ENCODE measurements at places on chromosomes 5 and 9. TPM values are rescaled to one million over a fixed set of nuclear protein-coding genes. Genes with fewer than 3 reads are reported as not detected.

GRCh38 chr5:100647461-100648230 is 112.5 kb downstream of the FAM174A start:
- peak; percentile 73 for DNase-seq

DNA sequence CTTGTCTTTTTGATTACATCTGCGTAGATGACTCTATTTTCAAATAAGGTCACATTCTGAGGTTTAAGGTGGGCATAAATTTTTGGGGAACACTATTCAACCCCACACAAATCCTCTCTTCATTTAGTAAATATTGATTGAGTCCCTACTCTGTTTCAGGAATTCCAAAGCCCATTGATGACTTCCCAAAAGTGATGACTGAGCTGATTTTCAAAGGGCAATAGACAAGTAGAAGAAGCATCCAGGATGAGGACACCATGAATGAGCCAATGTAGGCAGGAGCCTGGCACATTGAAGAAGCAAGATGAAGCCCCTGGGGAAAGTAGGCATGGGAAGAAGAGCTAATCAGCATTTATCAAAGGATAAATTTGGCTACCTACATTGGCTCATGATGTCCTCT is 35.2 kb downstream of the OR1J1 start:
- DNase-seq: no peak

- DNase-seq: no peak
Observed at GRCh38 chr5:81657386-81657785, 93.5 kb downstream of the SSBP2 start.

GRCh38 chr5:21774801-21775200 is 1078.3 kb downstream of the CDH12 start:
- DNase-seq: no peak

DNA sequence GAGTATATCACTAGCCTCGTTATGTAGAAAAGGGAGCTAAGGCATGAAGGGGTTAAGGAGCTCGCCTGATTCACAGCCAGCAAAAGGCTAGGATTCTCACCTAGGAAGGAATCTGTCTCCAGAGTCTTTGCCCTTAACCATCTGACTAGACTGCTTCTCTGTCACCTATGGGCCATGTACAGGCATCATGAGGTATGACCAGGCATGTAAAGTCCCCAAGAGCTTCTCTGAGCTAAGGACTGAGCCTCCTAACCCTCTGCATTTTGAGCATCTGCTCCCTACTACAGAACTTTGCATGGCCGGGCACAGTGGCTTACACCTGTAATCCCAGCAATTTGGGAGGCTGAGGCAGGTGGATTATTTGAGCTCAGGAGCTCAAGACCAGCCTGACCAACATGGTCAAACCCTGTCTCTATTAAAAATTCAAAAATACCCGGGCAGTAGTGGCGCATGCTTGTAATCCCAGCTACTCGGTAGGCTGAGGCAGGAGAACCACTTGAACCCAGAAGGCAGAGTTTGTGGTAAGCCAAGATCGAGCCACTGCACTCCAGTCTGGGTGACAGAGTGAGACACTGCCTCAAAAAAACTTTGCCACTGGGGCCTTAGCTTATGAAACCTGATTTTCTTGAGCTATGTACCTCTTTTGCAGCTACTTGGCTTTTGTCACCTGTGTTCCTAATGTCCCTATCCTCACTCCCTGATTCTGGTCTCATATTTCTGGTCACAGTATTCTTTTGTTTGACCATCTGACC is 33.2 kb upstream of the IL7R start:
- no peak for DNase-seq

The PAPPA gene
- 1.6 TPM for polyA plus RNA-seq

- no peak for DNase-seq
Observed at GRCh38 chr5:133801955-133802751, 166.3 kb downstream of the C5orf15 start.

The PHYHD1 gene
- polyA plus RNA-seq: 51.0 TPM

DNA sequence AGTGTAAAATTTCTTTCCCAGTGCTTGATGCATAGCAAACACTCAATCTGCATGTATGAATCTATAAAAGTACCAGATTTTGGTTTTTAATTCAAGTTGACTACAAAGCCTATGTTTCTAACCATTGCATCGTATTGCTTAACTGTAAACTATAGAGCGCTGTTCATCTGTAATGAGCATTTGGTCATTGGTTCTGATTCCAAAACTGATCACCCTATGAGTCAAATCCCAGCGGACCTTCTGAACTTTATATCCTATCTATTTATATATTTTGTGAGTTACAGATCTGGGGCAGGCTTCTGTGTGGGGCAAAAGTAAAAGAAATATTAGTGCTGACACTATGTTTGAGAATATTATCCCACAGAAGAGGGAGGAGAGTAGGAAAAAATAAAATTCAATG is 305.7 kb upstream of the TNC start:
- DNase-seq: no peak

DNA sequence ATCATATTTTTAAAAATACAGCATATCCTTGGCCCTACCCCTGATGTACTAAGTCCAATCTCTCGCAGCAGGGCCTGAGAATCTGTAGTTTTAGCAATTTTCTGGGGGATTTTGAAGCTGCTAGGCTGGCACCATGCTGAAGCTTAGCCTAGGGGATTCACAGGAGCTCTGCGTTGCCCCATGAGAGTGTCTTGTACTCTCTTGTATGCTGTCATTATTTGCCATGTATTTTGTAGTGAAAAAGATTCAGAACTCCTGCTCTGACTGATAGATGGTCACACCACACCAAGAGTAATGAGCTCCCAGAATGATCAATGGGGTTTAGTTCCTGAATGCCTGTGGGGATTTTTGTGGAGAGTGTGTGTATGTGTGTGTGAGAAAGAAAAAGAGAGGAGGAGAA is 20.7 kb upstream of the TRMT10B start:
- DNase-seq: no peak

The SLC34A1 gene
- polyA plus RNA-seq: 3.4 TPM

DNA sequence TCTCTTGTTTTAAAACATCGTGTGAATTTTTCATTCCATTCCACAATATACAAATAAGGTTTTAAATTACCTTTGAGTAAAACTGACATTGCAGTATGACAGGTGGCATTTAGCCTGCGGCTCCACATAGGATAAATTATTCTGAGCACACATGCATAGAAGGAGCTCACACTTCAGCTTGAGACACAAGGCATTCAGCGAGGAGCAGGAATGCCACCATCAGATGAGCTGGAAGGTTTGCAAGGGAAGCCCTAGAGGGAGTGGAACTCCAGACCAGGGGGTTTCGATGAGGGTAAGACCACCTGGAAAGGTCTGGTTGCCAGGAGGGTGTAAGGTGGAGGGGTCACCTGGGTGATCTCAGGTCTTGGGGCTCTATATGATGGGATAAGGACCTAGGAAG is 259.0 kb upstream of the ADRA1B start:
- no peak for DNase-seq

DNA sequence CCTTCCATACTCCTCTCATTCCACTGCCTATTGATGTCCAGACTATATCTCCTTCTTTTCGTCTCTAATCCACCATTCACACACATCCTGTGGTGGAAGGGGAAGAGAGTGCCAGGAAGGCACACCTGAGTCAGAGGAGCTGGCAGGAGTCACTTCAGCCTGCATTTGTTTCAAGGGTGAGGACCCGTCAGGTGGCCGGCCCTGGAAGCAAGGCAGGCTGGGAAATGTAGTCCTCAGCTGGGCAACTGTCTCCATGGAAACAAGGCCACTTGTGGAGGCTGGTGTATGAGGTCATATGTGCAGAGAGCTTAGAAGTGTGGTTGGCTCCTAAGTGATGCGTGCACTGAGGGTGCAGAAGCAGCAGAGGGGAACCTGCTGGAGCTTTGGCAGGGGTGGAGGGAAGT is 278.4 kb downstream of the NSG2 start:
- no peak for DNase-seq
